ENCODE measurements at places on chromosomes 1 and 21. TPM values are rescaled to one million over a fixed set of nuclear protein-coding genes. Genes with fewer than 3 reads are reported as not detected.

CDA gene
- 29.1 TPM for total RNA-seq

PDXK gene
- total RNA-seq, result 155 TPM

VSIG8 gene
- not detected for total RNA-seq

PEA15 gene
- total RNA-seq, result 48.3 TPM

PPOX gene
- 13.4 TPM for total RNA-seq

SLC19A2 gene
- total RNA-seq, result 8.0 TPM

GJA8 gene
- not detected for total RNA-seq

NMNAT1 gene
- total RNA-seq, result 18.8 TPM

PRMT6 gene
- total RNA-seq, result 11.8 TPM

DYRK3 gene
- total RNA-seq, result 0.86 TPM

ADAMTS5 gene
- 1.6 TPM for total RNA-seq

KIF26B gene
- total RNA-seq, result 0.35 TPM

SMCP gene
- not detected for total RNA-seq

TTLL7 gene
- total RNA-seq, result 4.1 TPM

PAFAH2 gene
- total RNA-seq, result 34.8 TPM

TNFAIP8L2 gene
- total RNA-seq, result 1.2 TPM

HAO2 gene
- not detected for total RNA-seq

OR2T3 gene
- not detected for total RNA-seq

HSD3B2 gene
- 2.2 TPM for total RNA-seq

LCE3E gene
- total RNA-seq, result not detected

GOLT1A gene
- 6.7 TPM for total RNA-seq

CLEC20A gene
- total RNA-seq, result not detected

HES3 gene
- total RNA-seq, result not detected

RGS8 gene
- total RNA-seq, result not detected

VAV3 gene
- 135 TPM for total RNA-seq

LCE1F gene
- total RNA-seq, result not detected

OR2L8 gene
- total RNA-seq, result not detected

SPRR2B gene
- total RNA-seq, result not detected

ZNF593OS gene
- not detected for total RNA-seq

VCAM1 gene
- total RNA-seq, result 7.4 TPM

SFN gene
- total RNA-seq, result 239 TPM

RGS13 gene
- total RNA-seq, result 1.1 TPM

LCE2B gene
- not detected for total RNA-seq

YBX1 gene
- 471 TPM for total RNA-seq
